SJSA1 (cell line): ENCODE measurements at places on chromosomes 6 and 20.

GRCh38 chr6:132190097-132190814, 211.0 kb downstream of the MOXD1 start:
- no peak for DNase-seq

- DNase-seq: no peak
Observed at GRCh38 chr6:23089981-23090380, 520.6 kb downstream of the HDGFL1 start.

GRCh38 chr6:93136111-93136510, 283.2 kb downstream of the EPHA7 start:
- no peak for DNase-seq

DNA sequence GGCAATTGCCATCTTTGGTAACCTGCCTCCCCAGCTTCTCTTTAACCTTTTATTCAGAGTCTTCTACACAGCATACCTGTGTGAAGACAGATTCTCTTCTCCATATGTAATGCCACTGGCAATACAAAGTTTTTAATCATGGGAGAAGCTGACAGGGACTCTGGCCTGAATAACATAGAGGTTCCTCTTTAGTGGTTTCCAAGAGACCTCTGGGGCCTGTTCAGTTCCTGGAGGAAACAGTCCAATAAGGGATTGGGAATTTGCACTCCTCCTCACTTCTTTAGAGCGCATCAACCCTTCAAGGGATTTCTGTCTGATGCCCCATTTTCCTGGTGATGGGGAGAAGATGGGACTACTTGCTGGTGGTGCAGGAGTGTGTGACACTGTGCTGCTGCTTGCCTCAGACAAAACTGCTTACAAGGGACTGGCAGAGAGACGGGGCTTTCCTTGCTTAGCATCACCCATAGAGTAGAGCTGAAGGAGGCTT, 1.4 kb downstream of the RIMS1 start:
- no peak for DNase-seq

GRCh38 chr20:63926298-63926697, 29.9 kb downstream of the UCKL1 start:
- no peak for DNase-seq

DNA sequence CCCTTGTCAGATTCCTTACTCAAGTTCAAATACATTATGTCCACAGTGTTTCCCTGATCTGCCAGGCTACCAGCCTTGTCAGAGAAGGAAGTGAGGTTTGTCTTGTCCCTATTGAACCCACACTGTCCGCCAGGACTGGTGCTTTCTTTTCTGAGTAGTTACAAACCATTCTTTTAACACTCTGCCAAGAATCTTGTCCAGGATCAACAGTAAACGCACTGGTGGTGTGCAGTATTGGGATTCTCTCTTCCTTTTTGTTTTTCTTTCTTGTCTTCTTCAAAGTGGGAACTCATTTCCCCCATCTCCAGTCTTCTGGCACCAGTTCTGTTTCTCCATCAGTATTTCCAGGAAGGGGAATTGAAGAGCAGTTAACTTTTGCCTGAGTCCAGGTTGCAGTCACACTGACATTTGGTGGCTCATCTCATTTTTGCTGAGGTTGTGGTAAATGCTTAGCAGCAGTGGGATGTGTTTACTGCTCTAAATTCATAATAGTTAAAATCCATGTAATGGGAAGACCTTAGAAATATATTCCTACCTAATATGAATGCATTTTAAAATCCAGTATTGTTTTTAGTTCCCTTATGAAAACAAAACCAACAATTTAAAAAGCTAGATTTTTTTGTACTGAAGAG, 295.3 kb downstream of the PRL start:
- DNase-seq: no peak

DNA sequence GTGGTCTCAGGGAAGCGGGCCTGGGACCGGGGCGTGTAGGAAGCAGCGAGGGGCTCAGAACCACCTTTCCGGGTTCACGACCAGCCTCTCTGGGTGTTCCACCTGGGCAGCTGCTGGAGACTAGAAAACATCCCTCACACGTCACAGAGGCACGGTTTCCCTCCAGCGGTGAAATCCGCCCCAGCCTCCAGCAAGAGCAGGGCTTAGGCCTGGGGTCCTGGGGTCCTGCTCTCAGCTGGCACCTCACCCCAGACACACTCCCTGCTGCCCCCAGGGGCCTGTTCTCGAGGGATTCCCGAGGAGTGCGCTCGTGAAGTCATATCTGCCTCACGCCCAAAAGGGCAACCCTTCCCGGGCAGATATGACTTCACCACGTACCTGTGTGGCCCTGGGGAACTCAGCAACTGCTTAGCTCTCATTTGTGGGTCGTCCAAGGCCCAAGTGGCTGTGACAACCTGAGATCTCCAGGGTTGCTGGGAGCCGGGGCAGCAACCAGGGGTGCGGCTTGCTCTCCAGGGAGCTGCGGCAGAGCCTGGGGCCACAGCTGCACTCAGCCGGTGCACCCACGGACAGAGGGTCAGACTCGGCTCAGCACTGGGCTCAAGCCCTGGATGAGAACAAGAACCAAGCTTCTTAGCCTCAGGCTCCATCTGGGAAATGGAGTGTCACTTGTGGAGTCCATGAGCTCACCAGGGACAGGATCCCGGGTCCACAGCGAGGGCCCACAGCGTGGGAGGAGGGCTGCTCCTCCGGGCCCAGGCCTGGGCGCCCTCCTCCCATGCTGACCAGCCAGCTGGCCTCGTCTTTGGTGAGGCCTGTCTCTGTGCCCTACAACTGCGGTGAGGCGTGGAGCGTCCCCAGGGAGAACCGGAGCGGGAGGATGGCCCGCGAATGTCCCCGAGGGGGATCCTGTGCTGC, 661 bp downstream of the FNDC11 start:
- no peak for DNase-seq

- DNase-seq: no peak
Observed at GRCh38 chr6:26173836-26174145, 86.6 kb downstream of the HFE start.

DNA sequence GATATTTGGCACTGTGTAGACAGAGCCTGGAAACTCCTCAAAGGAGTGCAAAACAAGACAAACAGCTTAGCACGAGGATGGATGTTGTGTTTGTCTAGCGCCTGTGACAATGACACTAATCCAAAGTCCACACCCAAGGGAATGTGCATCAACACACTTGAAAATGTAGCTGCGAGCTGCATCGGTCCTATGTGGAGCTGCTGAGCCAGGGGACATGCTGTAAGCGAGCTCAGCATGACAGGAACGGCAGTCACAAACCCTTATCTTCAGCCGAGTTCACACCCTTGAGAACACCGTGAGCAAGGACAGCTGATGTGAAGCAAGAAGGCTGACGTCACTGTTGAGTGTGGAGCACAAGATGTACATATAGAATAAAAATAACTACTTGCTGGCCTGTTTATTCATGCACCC, 684.3 kb downstream of the QKI start:
- no peak for DNase-seq

GRCh38 chr6:116210750-116211425, 43.0 kb downstream of the TSPYL4 start:
- DNase-seq: no peak

- DNase-seq: no peak
Observed at GRCh38 chr20:46592580-46593362, 42.3 kb upstream of the OCSTAMP start.

DNA sequence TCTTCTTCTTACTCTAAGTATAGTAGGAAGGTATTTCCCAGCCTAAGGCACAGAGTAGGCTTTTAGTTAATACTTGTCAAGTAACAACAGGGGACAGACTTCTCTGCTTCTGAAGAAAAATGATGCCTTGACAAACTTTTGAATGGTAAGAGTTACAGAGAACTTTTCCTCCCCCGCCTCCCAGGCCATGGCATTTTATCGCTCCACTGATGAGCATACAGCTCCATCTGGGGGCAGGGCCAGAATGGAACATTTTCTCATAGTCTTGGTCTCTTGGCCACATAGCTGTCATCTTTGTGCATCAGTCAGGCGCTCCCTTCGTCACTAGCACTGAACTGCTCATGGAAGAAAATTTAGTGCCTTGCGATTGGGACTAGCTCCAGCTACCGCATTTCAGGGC, 1066.8 kb upstream of the CITED2 start:
- peak; percentile 44 for DNase-seq

- DNase-seq: no peak
Observed at GRCh38 chr6:25649611-25650010, 2.4 kb upstream of the SCGN start.

DNA sequence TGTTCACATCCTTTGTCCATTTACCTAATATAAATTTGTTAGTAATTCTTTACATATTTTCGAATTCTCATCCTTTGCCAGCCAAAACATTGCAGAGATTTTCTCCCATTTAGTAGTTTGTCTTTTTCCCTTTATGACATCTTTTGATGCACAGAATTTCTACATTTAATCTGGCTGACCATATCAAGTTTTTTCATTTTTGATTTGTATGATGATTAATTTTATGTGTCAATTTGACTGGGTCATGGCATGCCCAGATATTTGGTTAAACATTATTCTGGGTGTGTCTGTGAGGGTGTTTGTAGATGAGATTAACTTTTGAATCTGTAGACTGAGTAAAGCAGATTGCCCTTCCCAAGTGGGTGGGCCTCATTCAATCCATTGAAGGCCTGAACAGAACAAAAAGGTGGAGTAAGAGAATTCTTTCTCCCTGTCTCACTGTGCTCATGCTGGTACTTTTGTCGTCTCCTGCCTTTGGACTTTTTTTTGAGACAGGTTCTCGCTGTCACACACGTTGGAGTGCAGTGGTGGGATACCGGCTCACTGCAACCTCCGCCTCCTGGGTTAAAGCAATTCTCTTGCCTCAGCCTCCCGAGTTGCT, 72.1 kb upstream of the EPB41L1 start:
- no peak for DNase-seq

GRCh38 chr6:78188891-78189290, 536.1 kb downstream of the MEI4 start:
- no peak for DNase-seq

DNA sequence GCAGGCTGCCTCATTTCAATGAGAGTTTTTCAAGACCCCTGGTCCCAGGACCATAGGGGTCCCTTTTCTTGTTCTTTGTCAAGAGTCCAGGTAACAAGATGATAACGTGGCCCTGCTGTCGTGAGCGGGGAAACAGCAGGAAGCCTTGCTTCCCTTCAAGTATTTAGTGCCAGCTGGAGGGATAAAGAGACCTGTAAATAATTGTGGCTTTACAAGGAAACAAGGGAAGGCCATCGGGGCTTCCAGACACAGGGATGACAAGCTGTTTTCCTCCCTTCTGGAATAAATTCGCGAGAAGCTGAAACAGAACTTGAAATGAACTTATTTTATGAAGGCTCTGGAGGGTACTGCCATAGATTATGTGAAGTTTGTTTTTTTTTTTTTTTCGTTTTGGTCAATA, 163.2 kb downstream of the SYNDIG1 start:
- DNase-seq: no peak

DNA sequence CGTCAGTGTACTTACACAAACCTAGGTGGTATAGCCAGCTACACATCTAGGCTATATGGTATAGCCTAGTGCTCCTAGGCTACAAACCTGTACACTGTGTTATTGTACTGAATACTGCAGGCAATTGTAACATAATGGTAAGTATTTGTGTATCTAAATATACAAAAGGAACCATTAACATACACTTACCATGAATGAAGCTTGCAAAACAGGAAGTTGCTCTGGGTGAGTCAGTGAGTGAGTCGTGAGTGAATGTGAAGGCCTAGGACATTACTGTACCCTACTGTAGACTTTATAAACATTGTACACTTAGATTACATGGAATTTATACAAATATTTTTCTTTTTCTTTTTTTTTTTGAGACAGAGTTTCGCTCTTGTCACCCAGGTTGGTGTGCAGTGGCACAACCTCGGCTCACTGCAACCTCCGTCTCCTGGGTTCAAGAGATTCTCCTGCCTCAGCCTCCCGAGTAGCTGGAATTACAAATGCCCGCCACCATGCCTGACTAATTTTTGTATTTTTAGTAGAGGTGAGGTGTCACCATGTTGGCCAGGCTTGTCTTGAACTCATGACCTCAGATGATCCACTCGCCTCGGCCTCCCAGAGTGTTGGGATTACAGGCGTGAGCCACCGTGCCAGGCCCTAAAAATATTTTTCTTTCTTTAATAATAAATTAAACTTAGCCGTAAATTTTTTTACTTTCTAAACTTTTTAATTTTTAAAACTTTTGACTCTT, 15.4 kb upstream of the KIAA1755 start:
- peak; percentile 82 for DNase-seq

DNA sequence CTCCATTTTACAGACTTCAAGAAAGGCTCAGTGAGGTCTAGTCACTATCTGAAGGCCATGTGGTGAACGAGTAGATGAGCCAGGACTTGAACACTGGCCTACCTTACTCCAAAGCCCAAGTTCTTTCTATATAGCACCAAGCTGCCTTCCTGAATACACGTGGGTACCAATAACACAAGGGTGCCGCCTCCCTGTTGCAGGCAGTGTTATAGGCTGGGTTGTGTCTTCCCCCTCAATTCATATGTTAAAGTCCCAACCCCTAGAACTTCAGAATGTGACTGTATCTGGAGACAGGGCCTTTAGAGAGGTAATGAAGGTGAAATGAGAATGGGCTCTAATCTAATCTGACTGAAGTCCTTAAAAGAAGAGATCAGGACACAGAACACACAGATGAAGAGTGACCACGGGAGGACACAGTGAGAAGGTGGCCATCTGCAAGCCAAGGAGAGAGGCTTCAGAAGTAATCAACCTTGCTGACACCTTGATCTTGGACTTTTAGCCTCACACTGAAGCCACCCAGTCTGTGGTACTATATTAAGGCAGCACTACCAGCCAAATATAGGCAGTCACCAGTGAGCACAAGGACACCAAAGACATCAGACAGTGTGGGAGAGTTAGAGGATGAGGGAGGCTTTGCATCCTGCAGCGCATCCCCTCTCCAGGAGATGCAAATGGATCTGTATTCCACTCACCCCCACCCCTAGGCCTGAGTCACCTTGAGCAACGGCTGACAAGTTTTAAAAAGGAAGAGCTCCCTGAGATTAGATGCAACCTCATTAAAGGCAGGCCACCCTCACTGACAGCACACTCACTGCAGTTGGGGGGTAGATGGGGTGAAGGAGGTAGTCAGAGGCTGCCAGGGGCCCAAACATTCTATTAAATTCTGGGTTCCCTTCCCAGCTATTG, 40.9 kb upstream of the LYRM2 start:
- DNase-seq: no peak

GRCh38 chr20:62603907-62604785, 38.2 kb upstream of the SLCO4A1 start:
- DNase-seq: no peak

DNA sequence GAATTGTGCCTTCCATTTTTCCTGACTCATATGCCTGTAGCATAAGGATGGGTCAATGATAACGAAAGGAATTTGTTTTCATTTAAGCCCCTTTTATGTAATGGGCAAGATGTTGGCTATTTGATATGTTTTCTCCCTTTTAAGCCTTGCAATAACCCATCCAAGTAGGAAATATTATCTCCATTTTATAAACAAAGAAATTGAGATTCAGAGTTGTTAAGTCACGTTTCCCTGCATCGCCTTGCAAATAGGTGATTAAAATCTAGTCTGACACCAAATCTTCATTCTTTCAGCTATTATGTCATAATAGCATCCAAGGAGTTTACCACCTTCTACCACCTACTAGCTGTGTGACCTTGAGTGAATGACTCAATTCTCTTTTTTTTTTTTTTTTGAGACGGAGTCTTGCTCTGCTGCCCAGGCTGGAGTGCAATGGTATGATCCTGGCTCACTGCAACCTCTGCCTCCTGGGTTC, 7.0 kb downstream of the HNF4A start:
- DNase-seq: no peak
